ENCODE measurements at places on chromosomes 6 and 20.

DNA sequence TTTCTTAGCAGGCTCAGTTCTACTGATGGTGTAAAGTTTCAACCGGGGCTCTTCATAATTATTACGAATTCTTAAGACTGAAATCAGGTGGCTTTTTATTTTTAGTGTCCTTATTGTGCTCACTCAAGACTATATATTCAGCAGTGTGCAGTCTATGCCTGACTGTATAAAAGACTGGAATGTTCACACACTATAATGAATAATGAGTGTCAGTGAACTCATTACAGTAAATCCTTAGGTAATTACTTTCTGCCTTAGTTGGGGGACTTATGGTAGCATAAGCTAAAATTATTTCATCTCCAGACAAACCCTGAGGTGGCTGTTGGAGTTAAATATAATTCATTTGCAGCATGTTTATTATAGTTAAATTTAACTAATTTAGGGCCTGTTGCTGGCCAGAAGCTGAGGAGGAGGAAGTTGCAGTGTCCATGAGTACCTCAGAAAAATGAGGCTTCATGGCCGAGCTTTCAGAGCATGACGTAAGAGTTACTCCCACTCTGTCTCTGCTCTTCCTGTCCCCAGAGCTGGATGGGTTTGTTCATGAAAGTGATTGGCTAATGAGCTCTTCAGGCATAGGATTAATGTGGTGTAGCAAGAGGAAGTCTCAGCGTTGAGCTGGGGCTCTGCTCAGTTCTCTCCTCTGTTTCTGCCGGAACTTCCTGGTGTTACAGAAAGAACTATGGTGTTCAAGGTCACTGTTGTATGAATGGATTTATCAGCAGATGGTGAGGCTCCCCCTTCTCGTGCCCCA is 335.7 kb downstream of the NRN1 start:
- DNase-seq, result peak; percentile 73

DNA sequence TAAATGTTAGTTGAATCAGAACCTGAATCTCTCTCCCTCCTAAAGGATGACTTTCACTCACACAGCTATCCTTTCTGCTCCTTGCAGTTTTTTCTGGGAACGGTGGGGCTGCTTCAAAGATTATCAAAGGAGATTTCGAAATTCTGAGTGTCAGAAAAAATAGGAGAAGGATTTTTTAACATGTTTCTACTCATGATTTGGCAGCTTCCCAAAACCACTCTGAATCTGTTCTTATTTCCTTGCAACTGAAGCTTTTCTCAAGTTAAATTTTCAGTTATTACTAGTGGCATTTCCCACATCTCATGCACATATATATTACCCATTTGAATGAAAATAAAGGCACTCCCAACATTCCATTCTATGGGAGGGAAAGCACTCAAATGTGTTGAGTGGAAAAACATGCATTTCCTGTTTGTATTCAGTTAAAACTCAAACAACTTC is 123.6 kb downstream of the LCA5 start:
- DNase-seq, result peak; percentile 86

- no peak for DNase-seq
Measured at GRCh38 chr20:51583499-51583898, 41.0 kb upstream of the NFATC2 start.

GRCh38 chr6:130027948-130028347 is 9.6 kb downstream of the L3MBTL3 start:
- no peak for DNase-seq
